Brain (organoid and tissue), 16 donors: ENCODE measurements at places on chromosomes 5 and 9. TPM values are rescaled to one million over a fixed set of nuclear protein-coding genes. Genes with fewer than 3 reads are reported as not detected.
A peak's percentile ranks its signal among the peaks of the same experiment; 100 is the strongest.

SPINK5 gene
- not detected for polyA plus RNA-seq

HTR1A gene
- 0.24 TPM for polyA plus RNA-seq

DNA sequence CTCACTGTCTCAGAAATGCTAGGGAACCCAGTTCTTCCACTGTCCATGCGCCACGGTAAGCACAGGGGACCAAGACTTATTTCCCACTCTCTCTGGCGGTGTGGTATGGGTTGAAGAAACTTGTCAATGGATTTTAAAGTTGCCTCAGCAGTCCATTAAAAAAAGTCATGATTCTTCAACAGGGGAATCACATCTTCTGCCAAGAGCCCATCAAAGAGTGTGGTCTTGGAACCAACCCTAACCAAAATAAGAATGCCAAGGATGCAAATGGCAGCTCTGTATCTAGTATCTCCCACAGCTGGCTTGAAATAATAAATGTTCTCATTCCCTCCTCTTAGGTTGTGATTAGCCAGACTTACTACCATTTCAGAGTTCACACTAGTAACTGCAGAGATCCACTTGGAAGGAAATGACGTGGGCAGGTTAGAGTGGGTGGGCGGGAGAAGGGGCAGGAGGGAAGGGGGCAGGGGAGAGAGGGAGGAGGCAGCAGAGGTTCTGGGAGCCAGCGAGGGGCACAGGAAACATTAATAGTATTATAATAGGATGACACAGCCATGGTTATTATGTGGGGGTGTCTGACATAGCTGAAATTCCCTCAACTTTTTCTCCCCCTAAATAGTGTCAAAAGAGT lies 17.6 kb downstream of the PTCH1 start:
- DNase-seq = no peak

DNA sequence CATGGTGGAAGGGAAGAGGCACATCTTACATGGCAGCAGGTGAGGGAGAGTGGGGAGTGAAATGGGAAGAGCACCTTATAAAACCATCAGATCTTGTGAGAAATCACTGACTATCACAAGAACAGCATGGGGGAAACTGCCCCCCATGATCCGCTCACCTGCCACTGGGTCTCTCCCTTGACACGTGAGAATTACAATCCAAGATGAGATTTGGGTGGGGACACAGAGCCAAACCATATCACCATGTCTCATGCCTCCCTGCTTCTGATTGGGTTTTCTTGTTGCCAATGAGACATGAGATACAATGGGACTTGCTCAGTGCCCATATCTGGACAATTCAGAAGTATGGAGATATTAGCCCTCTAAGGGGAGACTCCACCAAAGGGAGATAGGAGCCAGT lies 97.4 kb downstream of the TARS1 start:
- DNase-seq = no peak

LCN2 gene
- polyA plus RNA-seq = not detected

- DNase-seq = no peak
Observed at GRCh38 chr9:95966306-95966705, 90.8 kb downstream of the ERCC6L2 start.

DNA sequence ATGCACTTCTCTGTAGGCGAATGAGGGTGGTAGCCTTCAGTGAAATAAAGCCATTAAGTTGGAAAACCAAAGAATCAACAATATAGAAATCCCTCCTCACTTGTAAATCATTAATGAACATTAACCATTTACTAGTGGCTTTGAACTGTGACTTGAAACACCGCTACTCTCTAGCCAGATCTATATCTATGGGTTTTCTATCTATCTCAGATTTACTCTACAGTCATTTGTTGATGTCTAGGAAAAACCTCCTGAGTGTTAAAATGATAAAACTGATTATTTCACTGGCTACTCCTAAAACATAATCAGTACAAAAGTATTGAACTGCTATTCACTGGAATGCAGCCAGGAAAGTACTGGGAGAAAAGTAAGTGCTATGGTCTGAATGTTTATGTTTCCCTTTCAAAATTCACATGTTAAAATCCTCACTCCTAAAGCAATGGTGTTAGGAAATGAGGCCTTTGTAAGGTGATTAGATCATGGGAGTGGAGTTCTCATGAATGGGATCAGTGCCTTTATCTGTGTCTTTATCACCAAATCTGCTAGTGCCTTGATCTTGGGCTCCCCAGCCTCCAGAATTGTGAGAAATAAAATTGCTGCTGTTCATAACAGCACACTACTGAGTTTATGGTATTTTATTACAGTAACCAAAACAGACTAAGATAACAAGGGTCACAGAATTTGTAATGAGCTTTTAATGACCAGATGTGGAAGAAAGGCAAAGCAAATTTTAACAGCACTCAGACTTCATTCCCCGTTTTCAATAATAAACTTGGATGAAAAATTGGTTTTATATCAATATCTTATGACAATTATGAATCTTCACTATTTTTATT lies 8.6 kb upstream of the OXCT1 start:
- DNase-seq = no peak

C9orf85 gene
- polyA plus RNA-seq = 10.4 TPM

GRCh38 chr5:24862117-24862516 lies 217.3 kb upstream of the CDH10 start:
- DNase-seq = no peak

- DNase-seq = peak; percentile 22
Observed at GRCh38 chr9:72150661-72151060, 1.4 kb downstream of the GDA start.

GRCh38 chr9:4116071-4116581 lies 183.7 kb downstream of the GLIS3 start:
- DNase-seq = no peak
